ENCODE measurements at places on chromosomes 4 and X.

DNA sequence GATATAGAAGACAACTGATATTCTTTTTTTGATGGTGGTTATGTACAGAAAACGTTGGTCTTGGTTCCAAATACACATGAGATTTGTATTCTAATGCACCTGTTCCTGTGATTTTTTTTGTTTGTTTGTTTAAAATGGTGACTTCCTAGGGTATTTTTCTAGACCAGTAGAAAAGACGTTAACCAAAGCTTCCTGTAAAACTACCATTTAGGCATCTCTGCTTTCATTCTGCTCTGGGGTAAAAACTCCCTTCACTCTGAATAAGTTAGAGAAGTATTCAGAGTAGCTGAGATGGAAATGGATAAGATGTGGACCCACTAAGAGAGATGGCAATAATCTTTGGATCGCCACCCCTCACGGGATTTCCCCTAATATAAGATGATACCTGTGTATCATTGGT is 343.2 kb upstream of the KLF3 start:
- DNase-seq, result no peak

- DNase-seq, result no peak
Measured at GRCh38 chr4:99841129-99841528, 24.5 kb downstream of the DAPP1 start.

- no peak for DNase-seq
Measured at GRCh38 chr4:176538217-176538925, 218.6 kb downstream of the SPCS3 start.

GRCh38 chr4:891747-892146 is 40.4 kb downstream of the GAK start:
- no peak for DNase-seq

DNA sequence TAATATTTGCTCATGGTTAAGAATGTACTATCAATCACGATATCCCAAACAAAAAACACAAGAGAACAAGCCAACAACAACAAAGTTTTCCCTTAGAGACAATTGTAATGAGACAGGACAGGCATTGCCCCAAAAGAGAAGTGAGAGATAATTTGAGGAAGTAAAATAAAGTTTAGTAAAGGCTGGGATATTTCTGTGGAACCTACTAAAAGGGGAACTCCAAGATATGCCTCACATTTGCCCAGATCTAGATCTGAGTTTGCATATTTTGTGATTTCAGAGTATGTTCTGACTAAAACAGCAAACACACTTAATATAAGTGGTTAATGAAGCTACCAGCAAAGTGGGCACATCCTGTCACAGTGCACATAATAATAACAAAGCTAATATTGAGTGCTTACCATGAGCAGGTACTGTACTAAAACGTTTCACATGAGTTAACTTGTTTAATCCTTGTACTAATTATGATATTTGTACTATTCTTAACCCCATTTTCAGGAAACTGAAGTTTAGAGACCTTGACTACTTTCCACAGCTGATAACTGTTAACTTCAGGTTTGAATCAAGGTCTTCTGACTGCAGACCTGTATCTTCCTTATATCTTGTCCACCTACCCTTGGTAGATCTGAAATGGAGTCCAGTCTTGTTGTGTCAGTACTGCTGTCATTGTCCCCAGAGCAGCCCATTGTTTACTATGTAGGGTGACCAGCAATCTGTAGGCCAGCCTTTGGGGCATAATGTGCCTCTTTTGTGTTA is 26.0 kb upstream of the BMP2K start:
- DNase-seq, result no peak

- DNase-seq, result no peak
Measured at GRCh38 chr4:168488869-168489274, 8.0 kb upstream of the PALLD start.

DNA sequence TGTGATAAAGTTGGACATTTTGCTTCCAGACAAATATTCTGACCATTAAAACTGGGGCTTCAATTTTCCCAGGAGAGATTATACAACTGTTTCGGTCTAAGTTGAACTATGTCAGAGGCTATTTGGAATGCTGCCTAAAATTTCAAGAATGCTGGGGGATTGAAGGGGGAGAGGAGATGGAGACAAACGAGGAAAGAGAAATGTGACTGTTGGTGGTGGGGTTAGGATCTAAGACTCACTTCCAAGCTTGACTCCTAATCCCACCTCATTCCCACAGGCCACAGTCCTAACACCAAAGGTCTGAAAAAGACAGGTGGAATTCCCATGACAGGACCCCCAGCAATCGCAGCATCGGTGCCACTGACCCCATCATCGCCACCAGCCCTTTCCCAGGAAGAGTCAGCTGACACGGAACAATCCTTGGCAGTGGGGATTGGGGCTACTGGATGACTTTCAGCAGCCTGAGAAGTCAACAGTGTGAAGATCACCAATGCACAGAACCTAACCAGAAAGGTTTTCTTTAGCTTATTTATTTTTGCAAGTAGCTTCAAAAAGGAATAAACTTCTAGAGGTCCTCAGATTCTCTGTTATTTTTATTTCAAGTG is 74.0 kb upstream of the PRSS48 start:
- DNase-seq, result no peak

GRCh38 chr4:132642016-132642817 is 506.9 kb upstream of the PCDH10 start:
- peak; percentile 17 for DNase-seq

DNA sequence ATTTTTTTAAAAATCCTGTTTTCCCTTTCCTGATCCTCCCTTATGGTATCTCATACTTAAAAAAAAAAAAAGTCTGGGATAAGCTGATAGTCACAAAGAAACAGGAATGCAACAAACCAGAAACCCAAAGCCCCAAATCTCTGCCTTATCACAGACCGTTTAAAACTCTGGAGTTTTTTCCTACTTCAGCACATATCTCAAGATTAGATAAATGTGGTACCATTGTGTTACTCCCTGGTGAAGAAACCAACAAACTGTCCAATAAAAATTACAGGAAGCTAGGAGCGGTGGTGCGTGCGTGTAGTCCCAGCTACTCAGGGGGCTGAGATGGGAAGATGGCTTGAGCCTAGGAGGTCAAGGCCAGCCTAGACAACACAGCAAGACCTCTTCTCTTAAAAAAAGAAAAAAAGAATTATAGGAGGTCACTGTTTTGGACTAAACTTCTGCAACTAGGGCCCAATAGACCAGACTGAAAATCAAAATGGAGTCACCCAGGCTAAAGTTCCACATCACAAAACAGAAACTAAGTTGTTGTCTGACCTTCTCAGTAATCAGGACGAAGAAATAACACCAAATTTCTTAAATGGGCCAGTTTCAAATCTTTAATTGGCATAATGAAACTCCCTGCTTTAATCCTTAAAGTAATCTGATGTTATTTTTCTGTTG is 51.9 kb downstream of the RBM47 start:
- no peak for DNase-seq

- DNase-seq, result no peak
Measured at GRCh38 chr4:182245541-182246215, 2.5 kb downstream of the TENM3 start.

- no peak for DNase-seq
Measured at GRCh38 chrX:139691843-139692505, 16.0 kb downstream of the MCF2 start.
